Fibroblast of upper back skin (primary cell): ENCODE measurements at places on chromosomes 12 and 14.

DNA sequence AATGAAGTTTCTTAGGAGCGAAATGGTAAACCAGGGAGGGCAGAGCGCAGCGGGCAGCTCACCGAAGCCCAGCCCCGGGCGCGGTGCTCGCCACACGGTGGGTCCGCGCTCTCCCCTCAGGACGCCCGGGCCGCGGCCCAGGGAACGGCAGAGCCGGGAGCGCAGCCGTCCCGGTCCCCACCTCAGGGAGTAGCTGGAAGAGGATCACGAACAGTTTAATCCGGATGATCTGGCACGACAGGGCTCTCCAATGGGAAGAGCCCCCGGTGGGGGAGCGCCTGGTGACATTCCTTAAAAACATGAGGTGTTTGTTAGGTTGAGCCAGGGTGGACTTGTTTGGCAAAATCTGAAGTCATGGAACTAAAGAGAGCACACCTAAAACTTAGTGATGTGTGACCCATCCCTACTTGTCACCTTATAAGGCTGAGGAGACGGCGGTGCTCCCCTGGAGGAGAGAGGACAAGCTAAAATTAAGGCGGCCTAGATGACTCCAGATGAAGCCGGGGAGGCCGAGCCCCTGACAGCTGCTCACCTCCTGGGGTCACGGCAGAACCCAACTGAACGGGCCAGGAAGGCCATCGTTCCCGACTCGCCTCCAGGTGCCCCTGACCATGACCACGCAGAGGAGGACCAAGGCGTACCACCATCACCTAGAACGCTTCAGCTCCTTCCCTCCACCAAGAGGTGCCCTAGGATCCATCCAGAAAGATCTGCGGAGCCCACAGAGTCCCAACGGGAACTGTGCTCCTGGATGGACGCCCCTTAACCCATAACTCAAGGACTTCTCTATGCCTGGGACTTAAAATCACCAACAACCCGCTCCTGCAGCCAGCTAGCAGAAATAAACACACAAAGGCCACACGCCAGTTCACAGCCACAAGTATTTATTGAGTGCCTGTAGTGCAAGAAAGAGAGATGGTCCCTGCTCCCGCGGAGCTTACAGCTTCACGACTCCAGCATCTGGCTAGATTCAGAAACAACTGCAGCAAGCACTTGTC lies 866 bp upstream of the PITPNM2 start:
- peak; percentile 10 for DNase-seq

- no peak for DNase-seq
These were observed 33.3 kb downstream of the RCOR1 start for GRCh38 chr14:102625564-102626296.

DNA sequence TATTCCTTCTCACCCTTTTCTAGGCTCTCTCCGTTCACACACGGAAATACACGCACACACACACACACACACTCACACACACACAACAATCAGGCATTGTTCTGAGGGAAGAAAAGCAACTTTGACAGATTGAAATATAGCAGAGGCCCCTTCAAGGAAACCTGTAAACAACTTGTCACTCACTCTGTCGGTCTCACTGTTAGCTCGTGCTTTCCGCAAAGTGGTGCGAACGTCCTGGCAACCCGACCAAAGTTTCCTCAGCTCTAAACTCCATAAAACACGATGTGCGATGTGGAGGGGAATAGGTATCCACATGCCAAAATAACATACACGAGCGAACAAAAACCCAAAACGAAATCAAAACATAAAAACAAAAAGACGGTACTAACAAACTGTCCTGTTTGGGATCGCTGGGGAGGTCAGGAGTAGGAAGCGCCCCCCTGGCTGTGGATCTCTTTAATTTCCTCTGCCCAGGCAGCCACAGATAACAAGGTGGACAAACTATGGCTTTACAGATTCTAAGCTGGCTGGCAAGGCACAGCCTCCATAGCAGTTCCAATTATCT lies 822 bp upstream of the SOX5 start:
- peak; percentile 1 for DNase-seq

DNA sequence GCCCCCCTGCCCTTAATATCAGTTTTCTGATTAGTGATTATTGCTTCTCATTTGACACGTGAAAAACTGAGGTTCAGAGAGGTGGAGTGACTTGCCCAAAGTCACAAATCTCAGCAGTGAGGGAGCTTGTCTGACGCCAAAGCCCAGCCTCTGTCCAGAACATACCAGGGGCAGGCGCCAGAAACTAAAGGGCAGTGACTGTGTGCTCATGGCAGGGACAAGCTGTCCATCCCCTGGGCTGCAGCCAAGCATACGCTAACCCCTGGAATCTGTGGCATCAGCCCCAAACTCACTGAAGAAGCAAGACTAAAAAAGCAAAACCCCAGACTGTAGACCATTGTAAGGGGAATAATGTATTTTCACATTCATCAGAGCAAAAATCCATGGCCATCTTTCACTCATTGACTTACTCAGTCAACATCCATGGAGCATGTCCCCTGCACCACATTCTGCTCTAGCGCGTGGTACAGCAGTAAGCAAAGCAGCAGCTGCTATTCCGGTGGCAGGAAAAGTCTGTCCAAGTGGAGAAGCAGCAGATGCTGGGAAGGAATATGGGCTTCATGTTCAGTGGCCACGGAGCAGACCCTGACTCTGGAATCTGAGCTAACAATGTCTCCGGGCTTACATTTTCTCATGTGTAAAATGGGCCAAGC lies 1.5 kb upstream of the SERPINA4 start:
- DNase-seq, result no peak

- DNase-seq, result no peak
These were observed 35.6 kb downstream of the FIGNL2 start for GRCh38 chr12:51812871-51813270.

- DNase-seq, result peak; percentile 90
These were observed 13.9 kb downstream of the EVL start for GRCh38 chr14:100078997-100079725.

DNA sequence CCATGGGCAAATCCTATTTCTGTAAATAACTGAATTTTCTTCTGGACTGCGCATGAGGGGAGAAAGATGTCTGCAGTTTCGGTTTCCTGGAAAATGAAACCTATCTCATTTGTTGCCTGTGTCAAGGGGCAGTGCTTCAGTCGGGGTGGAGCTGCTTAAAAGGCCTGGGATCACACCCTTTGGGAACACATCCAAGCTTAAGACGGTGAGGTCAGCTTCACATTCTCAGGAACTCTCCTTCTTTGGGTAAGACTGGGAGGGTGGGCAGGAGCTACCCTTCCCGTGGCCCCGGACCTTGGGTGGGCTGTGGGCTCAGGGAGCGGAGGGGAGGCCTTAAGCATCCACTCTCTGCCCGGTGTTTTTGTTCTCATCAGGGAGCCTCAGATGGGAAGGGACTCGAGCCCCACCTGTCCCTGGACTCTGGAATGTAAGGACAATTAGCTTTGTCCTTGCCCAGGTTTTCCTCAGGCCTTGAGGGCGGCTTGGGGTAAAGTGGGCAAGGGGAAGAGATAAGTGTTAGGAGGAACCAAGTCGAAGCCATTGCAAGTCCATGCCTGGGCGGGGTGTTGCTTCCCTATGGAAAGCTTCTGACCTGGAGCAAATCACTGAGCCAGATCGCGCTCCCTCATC lies at the start of gene IFI27:
TSS of gene IFI27 (plus strand) at position 185 of the 630 bp plus-strand sequence.
- peak; percentile 44 for DNase-seq

- DNase-seq, result no peak
These were observed 62.4 kb upstream of the BCL2L14 start for GRCh38 chr12:12008232-12008850.

GRCh38 chr14:93266127-93266526 lies 59.1 kb downstream of the UBR7 start:
- DNase-seq, result no peak

DNA sequence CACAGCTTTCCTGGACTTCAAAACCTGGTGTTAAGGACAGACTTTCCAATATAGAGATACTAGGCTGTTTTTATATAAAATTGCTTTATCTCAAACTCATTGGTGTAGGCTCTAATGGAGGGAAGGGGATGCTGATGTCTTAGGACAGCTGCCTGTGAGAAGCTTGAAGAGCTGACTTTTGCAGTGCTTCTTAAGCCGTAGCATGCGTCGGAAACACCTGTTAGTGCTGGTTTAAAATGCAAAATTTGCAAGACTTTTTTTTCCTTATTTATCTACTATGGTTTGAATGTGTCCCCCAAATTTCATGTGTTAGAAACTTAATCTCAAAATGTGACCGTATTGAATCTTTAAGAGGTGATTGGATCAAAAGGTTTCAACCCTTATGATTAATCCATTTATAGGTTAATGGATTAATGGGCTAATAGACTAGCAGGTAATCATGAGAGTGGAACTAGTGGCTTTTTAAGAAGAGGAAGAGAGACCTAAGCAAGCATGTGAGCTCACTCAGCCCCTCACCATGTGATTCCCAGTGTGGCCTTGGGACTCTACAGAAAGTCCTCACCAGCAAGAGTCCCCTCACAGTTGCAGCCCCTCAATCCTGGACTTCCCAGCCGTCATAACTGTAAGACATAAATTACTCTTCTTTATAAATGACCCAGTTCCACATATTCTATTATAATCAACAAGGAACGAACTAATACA lies 60.9 kb upstream of the FUT8 start:
- no peak for DNase-seq

GRCh38 chr12:105352052-105352451 lies 21.6 kb downstream of the C12orf75 start:
- DNase-seq, result no peak

- DNase-seq, result no peak
These were observed 54.8 kb downstream of the CEP83 start for GRCh38 chr12:94404854-94405253.

DNA sequence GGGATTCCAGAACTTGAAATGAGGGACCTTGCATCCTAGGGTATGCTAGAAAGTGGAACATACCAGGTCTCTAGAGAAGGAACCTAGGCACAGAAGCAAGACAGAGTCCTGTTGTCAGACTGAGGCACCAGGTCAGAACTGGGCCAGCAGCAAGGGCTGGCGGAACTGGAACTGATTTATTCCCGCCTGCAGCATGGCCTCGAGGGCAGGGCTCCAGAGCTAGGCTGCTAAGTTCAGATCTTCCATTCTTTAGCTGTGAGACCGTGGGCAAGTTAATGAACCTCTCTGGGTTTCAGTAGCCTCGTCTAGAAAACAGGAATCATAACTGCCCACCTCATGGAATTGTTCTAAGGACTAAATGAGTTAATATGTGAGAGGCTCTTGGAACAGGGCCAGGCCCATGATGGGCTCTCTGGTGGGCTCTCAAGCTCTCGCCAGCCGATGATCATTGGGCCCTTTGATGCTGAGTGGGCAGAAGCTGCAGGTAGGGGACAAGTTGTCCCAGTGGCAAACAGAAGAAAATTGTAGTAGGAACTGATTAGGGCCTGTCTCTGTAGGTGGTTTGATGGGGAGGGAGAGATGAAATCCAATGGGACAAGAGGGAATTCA lies 199.8 kb downstream of the ZFP36L1 start:
- no peak for DNase-seq

DNA sequence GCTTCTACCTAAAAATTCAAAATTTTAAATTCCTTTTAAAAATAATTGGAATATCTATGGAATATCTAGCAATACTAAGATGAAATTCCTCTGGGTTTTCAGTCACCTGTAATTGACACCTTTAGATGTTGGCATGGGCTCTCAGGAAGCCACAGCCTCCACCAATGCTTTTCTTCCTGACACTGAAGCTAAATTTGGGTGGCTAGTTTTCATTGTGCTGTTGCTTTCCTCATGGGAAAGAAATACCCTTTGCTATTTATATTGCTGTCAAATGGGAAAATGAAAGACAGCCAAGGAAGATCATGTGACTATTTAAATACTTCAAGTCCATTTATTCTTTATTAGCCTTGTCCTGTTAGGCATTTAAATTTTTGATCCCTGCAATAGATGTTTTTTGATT lies 313.0 kb downstream of the NAV3 start:
- no peak for DNase-seq

DNA sequence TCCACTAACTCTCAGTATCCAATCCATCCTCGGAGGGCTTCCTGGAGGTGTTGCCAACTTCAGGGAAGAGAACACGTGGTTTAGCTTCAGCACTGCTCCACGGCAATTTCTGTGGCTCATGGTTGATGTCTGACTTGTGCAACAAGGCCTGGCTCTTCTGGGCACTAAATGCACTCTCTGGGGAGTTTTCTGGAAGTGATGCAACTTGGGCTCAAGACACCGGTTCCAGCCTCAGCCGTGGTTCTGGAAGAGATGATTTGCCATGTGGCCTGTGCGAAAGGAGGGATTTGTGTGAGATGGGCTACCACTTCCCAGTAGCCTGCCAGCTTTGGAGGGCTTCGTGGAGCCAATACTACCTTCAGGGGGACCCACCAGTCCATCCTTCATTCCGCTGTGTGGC lies 118.6 kb upstream of the RTL1 start:
- DNase-seq, result no peak

- DNase-seq, result no peak
These were observed 17.2 kb downstream of the BDKRB2 start for GRCh38 chr14:96221841-96222240.

- DNase-seq, result peak; percentile 71
These were observed 20.8 kb downstream of the CKAP4 start for GRCh38 chr12:106226884-106227640.

DNA sequence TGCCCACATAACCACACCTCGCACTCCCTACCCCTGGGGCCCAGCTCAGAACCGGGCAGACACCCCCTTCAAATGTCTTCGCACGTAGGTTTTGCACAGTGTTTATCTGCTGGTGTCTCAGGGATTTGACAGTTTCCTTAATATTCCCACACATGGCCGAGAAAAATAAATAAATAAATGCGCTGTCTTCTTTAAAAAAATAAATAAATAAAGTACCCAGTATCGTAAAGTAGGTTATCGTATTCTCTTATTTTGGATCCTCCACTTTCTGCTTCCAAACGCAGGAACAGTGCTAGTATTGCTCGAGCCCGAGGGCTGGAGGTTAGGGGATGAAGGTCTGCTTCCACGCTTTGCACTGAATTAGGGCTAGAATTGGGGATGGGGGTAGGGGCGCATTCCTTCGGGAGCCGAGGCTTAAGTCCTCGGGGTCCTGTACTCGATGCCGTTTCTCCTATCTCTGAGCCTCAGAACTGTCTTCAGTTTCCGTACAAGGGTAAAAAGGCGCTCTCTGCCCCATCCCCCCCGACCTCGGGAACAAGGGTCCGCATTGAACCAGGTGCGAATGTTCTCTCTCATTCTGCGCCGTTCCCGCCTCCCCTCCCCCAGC lies 710 bp upstream of the FOS start:
- no peak for DNase-seq

DNA sequence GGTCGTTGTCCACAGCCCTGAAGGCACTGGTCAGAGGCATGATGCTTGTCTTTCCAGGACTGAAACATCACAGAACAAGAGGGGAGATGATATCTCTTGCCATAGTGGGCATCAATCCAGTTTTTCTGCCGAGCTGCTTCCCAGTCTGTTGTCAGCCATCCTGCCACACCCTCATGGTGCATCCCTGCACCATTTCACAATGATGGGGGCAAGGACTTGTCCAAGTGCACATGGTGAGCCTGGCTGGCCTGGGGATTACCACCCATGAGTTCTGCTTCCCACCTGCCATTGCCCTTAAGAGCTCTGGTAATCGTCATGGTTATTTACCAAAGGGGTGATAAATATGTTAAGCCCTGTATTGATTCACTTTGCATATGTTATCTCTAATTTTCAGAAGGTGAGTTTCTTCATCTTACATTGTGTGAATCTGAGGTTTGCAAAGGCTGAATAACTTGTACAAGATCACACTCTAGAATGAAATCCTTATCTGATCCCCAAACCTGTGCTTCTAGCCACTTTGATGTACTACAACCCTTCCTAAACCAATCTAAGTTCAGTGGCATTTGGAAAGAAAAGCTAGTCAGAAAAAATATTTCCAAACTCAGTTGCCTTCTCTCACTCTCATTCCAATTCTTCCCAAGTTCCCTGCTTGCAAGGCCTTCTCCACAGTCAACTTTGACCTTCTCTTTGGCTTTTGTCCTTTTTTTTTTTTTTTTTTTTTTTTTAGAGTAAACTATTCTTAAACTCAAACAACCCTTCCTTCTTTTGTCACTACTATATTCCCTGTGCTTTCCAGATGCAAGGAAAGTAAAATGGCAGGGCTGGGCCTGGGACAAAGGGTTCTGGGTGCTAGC lies 2.3 kb downstream of the AVIL start:
- no peak for DNase-seq
